Left colon (tissue), 2 donors: ENCODE measurements at places on chromosomes 6 and 20. TPM values are rescaled to one million over a fixed set of nuclear protein-coding genes. Genes with fewer than 3 reads are reported as not detected.

NOX3 gene
- total RNA-seq, result not detected

SRF gene
- 30.1 TPM for total RNA-seq

SPEF1 gene
- total RNA-seq, result not detected

MYO6 gene
- 78.3 TPM for total RNA-seq

CCNC gene
- 50.0 TPM for total RNA-seq

C20orf202 gene
- 0.59 TPM for total RNA-seq

RIMS4 gene
- 1.2 TPM for total RNA-seq

CEP85L gene
- 2.7 TPM for total RNA-seq
